GM19239 (cell line): ENCODE measurements at places on chromosomes 6 and 20.

- DNase-seq: no peak
Observed at GRCh38 chr20:9021699-9022098, 47.2 kb upstream of the PLCB4 start.

- DNase-seq: no peak
Observed at GRCh38 chr6:39061182-39061581, 12.6 kb downstream of the GLP1R start.

DNA sequence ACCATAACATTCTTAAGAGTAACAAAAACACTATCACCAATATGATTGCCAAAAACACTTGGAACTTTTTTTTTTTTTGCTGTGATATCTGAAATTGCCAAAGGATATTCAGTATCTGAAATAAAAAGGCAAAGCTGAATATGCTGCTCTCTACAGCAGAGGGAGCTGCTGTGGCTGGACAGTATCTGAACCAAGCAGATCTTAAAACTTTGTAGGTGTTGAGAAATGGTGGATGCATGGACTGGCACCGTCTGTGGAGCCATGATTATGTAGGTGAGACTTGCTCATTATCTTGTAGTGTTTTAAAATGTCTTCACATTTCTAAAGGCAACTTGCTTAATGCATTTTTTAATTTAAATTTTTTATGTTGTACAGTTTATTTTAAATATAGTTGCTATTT lies 9.2 kb downstream of the PDCD2 start:
- no peak for DNase-seq

- no peak for DNase-seq
Observed at GRCh38 chr6:17656644-17657043, 50.1 kb downstream of the NUP153 start.

DNA sequence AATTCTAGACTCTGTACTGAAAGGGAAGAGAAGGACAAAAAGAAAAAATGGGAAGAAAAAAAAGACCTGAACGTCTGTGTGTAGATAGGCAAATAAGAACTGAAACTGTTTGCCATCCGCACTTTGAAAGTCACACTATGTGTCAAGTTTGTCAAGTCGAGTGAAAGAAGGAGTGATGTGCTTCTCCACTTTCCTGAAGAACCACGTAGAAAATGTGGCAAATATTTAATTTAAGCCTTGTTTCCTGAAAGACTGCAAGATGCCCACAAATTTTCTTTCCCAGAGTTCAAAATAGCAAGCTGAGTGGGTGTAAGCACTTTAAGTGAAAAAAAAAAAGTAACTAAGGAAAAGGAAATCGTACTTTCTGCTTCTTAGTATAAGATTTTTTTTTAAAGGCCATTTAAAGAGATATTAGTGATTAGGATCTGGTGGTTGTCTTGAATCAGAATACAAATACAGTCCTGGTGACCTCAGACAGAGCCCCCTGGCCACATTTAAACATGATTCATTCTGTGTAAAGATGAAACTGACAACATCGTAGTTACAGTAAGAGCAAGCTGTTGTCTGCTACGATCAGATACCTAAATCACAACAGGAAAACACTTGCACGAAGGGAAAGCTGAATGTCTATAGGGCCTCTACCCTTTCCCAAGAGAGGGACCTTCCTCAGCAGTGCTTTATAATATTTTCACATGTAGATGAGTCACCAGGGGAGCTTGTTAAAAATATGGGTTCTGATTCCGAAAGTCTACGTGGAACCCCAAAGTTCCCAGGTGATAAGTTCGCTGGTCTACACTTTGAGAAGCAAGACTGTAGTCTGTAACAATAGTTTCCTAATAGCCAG lies 102.3 kb downstream of the HIVEP2 start:
- no peak for DNase-seq

GRCh38 chr6:279341-280029 lies 12.8 kb upstream of the DUSP22 start:
- no peak for DNase-seq

GRCh38 chr6:52361414-52361944 lies 472 bp upstream of the PAQR8 start:
- no peak for DNase-seq

- DNase-seq: no peak
Observed at GRCh38 chr20:58268421-58268821, 40.0 kb upstream of the ANKRD60 start.

- no peak for DNase-seq
Observed at GRCh38 chr6:82701341-82701740, 337.7 kb downstream of the TPBG start.

DNA sequence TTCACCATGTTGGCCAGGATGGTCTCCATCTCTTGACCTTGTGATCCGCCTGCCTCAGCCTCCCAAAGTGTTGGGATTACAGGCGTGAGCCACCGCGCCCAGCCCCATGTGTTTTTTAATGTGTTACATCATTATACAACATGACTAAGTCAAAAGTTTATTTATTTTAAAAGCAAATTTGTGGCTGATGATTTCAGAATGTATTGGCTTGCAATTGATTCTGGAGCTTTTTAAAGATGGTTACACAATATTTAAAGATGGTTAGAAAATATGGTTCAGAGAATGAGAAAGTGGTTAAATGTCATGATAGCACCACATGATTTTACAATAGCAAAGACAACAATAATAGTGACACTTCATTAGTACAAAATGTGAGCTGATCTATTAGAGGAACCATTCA lies 80.5 kb downstream of the SASH1 start:
- DNase-seq: no peak

DNA sequence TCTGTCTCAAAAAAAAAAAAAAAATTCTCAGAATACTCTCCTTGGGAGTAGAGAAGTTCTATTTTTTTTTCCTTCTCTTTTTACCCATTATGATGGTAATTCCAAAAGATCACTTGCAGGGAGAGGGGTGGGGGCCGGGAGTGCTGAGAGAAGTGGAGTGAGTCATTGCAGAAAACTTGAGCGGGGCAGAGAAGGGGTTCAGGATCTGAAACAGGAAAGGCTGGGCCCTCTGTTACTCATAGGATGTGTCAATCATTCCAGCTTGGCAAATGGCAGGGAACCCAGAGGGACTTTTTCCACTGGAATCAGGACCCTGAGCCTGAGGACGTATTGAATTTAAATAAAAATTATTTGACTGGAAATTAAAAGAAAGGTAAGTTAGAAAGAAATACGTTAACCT lies 111.4 kb upstream of the ARMC2 start:
- no peak for DNase-seq

DNA sequence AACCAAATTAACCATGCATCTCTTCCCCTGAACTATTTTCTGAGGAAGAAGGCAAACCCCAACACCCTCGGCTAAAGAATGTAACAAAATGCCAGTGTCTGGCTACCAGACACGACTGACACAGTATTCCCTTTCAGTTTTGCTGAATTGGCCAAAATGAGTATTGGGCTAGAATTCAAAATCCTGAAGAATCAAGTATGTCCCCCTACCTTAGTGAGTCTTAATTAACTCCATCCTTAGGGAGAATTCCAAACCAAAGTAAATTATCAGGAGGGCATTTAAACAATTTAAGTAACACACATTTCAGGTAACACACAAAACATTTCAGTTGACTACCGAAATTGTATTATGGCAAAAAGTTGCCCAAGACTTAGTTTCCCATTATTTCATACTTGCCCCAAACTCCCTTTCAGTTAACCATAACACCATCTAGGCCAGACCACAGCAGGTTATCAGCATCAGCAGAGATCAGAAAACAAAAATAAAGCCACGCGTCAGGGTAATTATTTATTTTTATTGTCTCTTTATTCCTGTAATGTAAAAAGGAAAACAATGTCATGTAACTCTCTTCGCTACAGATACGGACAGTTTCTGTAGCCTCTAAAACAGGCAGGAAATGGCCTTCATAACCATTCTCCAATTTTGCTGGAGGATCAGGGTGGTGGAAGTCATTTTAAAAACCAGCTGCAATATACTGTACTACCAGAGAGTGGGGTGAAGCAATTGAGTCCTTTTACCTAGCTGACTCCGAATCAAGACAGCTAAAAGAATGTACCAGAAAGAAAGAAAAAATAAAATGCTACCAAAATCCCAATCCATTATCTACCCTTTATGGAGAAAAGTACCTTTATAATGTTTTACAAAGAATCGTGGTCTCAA lies 1.9 kb downstream of the SNX5 start:
- DNase-seq: no peak

DNA sequence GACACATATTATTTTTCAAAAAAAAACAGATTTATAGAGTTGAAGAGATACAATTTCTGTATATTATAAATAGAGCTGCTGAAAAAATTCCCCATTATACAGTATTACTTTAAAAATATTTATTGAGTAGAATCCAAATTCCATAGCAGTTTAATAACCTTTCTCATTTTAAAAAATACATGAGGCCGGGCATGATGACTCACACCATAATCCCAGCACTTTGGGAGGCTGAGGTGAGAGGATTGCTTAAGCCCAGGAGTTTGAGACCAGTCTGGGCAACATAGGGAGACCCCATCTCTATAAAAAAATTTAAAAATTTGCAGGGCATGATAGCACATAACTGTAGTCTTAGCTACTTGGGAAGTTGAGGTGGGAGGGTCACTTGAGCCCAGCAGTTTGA lies 13.0 kb downstream of the ATRN start:
- DNase-seq: no peak
